ENCODE measurements at places on chromosomes 1 and 21. TPM values are rescaled to one million over a fixed set of nuclear protein-coding genes. Genes with fewer than 3 reads are reported as not detected.

PPM1J gene
- 0.41 TPM for polyA plus RNA-seq

ZNF695 gene
- polyA plus RNA-seq = 6.0 TPM

LCE3E gene
- polyA plus RNA-seq = not detected

TEDDM1 gene
- polyA plus RNA-seq = 0.04 TPM

RASSF5 gene
- polyA plus RNA-seq = 6.2 TPM

GJA9 gene
- polyA plus RNA-seq = 0.12 TPM

GJC2 gene
- polyA plus RNA-seq = 2.1 TPM

PGBD5 gene
- 4.7 TPM for polyA plus RNA-seq

CGN gene
- polyA plus RNA-seq = 34.6 TPM

- no peak for DNase-seq
These were observed 79.4 kb downstream of the SPATA46 start for GRCh38 chr1:162297208-162297607.

GRCh38 chr1:65407877-65408276 lies 12.6 kb upstream of the LEPR start:
- no peak for DNase-seq

- no peak for DNase-seq
These were observed 147.7 kb upstream of the L1TD1 start for GRCh38 chr1:62046927-62047326.

DNA sequence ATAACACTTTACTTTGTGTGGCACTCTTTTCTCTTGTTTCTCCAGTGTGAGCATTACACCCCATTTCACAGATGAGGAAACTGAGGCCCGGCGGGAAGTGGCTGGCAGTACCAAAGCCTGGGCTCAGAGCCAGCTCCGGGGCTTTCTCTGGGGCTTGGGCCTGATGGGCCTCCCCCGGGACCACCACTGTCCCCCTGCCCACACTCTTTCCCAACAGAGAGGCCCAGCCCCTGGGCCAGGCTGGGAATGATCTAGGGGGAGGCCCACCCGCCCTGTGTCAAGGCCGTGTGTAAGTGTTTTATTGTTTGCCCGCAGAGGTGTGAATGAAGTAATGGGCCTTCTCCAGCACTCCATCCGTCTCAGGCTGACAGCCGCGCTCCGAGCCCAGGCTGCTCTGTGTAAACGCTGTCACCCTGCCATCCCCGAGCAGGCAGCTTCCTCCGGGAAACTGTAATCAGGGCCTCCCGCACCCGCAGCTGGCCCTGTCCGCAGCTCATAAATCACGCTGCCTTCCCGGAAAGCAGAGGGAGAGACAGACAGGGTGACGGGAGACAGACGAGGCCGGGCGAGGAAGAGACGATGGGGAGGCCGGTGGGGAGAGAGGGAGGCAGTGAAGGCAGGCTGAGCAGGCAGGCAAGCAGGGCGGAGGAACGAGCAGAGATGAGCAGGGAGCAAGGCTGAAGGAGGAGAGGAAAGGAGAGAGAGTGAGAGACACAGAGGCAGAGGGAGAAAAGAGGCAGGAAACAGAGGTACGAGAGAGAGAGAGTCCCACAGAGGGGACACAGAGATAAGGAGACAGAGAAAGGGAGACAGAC lies 109.7 kb upstream of the ZBTB40 start:
- peak; percentile 87 for DNase-seq

DNA sequence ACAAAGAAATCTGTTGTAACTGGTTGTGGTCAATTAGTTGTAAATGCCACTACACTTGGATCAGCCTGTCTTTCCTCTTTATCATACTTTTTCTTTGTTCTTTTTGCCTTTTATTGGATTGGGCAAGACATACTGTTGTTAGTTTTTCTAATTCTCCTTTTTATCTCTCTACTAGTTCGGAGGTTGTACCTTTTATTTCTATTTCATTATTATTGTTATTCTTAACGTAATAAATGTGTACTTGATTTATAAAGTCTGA lies 59.2 kb downstream of the IVNS1ABP start:
- no peak for DNase-seq

- DNase-seq = no peak
These were observed 1503.0 kb downstream of the KCNT2 start for GRCh38 chr1:195105281-195105680.

DNA sequence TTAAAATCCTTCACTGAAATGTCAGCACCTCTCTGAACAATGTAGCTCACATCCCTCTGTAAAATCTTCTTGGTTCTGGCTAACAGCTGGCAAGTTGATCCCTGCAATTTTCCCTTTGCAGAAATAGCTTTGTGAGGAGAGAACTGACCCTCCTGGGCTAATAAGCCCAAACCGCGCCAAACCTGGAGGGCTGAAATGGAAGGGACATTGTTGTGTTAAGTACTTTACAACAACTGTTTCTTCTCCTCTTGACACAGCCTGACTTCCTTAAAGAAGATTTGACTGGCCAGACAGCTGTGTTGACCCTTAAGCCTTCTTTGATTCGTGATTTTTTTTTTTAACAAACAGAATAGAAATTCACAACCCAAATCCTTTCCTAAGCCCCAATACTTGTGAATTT lies 5.7 kb downstream of the LMX1A start:
- DNase-seq = no peak

- DNase-seq = no peak
These were observed 166.8 kb upstream of the IVNS1ABP start for GRCh38 chr1:185483664-185484450.

DNA sequence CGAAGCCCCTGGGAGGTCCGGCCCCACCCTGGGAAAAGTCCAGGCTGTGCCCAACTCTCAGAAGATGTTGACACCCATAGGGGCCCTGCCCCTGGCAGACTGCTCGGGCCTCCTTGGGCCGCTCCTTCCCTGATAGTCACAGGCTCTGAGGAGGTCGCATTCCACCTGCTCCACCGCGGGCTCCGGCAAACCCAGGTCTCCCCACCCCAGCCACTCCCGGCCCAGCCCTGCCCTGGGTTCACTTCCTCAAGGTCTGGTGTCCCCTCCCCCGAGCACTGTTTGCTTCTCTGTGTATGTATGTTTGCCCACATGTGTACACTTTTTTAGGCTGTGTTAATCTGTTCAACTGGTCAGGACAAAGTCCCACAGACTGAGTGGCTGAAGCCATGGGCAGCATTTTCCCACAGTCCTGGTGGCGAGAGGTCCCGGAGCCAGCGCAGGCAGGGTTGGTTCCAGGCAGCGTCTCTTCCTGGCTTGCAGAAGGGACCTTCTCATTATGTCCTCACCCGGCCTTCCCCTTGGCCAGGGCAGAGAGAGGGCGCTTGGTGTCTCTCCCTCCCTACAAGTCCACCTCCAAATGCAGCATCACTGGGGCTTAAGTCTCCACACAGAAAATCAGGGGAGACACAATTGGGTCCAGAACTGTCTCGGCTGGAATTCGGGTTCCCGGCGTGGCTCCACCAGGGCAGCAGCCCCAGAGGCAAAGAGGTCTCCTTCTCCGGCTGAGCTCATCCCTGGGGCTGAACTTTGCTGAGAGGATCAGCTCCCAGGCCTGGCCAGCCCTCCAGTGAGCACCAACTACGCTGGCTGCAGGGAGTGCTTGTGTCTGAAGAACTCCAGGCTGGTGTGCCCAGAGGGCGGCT lies 10.5 kb upstream of the PRXL2B start:
- no peak for DNase-seq

DNA sequence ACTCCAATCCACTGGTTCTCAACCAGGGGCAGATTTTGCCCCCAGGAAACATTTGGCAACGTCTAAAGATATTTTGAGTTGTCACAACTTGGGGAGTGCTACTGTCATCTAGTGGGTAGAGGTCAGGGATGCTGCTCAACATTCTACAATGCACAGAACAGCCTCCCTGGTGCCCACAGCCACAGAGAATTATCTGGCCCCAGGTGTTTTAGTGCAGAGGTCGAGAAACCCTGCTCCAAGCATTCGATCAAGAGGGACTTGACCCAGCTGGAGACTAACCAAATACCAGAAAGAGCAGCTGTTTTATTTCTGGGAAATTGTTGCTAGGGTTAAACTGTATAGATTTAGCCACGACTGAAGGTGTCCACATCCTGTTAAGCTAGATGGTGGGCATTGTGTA lies 19.2 kb downstream of the CD247 start:
- no peak for DNase-seq

DNA sequence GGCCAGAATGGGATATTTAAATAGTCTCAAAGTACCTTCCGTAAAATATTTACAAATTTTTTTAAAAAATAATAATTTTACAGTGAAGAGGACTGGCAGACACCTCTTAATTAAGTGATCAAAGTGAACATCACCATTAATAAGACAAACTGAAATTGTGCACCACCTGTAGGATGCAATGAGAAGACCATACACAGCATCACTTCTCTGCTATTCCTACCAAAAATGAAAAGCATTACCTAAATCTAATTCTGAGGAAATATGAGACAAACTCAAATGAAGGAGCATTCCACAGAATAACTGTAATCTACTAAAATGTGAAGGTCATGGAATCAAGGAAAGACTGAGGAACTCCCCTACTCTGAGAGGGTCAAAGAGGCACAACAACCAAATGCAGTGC lies 68.2 kb upstream of the PRDX6 start:
- DNase-seq = no peak

DNA sequence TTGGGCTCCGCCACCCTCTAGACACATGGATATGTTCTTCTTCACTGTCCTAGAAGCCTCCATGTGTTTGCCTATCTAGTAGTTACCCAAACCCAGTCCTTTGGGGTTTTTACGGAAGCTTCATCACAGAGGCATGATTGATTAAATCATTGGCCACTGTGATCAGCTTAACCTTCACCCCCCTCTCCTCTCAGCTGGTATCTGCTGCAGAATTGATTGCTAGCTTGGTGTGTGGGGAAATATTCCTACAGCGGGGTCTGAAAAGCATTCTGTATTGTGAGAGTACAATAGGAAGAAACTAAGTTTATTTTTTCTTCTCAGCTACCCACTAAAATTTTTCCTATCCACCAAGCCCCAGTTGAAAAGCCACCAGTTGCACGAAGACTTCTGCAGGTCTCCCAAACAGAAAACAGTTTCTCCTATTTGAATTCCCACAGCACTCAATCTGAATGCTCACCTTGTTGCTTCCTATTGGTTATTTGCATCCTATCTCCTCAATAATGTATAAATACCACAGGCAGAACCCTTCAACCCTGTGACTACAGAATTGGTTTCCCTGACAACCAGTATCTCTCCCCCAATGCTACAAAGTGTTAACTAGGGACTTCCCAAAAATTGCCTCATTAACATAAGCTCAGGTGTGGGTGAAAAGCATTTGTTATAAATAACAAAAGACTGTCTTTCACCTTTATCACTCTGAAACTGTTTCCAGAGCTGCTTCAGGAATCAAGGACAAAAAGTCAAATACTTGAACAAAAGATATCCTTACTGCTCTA lies 9.3 kb upstream of the VANGL1 start:
- no peak for DNase-seq

- no peak for DNase-seq
These were observed 218.1 kb upstream of the FAM78B start for GRCh38 chr1:166384948-166385347.

DNA sequence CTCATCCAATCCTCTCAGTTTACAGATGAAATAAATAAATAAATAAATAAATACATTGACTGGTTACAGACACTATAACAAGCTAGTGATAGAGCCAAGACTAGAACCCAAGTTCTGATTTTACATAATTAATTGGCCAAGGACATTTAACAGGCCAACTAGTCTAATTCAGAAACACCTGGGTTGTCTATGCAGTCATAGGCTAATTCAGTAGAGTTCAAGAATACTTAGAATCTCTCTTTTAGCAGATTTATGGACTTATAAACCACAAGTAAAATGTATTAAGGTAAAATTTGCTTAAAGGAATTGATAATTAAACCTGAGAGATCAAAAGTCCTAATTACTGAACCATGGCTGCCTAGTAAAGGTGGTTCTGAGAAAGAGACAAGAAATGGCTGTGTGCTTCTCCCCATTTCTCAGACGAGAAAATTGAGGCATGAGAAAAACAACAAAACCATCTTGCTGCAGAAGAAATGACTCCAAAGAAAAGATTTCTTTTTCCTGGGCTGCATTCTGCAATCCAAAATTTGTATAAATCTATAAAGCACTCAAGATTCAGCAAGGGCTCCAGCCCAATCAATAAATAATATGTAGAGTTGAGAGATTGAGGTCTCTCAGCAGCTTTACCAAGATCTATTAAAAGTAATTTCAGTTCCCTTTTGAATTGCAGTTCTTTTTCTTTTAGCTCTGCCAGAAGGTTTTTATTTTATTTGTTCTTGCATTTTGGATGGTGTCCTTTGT lies 98.3 kb downstream of the DUSP10 start:
- no peak for DNase-seq

GRCh38 chr1:6588893-6589520 lies 9.2 kb downstream of the ZBTB48 start:
- no peak for DNase-seq

DNA sequence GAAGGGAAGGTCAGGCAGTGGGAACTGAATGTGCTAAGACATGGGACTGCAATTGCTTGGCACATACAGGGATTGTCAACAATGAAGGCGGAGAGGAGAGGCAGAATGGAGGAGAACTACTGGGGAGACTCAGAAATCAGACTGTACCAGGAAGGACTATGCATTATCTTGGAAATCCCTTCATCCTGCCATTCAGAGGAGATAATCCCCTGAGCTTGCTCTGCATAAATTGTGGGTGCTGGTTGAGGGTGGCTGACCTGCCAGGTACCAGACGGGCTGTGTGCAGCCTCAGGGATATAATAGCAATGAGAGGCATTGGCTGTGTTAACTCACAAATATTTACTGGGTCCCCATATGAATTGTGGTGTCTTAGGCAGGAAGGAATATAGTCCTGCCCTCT lies 5.0 kb upstream of the TRABD2B start:
- DNase-seq = no peak

DNA sequence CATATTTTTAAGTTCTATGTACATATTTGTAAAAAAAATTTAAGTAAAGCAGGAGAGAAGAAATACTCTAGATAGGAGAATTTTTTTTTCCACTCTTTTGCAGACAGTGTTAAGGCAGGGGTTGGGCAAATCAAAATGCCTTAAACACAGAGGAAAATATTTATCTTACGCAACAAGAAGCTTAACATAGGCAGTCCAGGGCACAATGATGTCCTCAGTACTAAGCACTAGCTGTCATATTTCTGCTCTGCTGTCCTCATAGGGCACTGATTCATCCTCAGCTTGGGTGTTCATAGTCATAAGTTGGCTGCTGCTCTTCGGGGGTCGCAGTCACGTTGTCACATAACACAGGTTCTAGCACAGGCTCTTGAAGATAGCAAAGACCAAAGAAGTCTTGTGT lies 247.4 kb downstream of the PTBP2 start:
- no peak for DNase-seq

DNA sequence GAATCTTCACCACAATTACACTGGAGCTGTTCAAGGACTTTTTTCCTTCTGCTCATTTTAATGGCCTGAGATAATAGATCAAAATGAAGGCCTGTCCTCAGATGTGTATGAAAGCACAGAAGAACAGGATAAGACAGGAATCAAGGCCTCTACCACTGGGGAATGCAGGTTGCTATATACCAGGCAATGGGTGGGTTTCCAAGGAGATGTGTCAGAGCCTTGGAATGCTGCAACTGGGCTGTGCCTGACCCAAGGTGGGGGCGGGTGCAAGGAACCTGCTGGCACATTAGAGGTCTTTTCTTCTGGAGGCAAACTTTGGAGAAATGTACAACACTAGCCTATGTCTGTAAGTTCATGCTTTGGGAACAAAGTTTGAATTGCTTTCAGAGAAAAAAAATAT lies 21.7 kb upstream of the LAMC2 start:
- no peak for DNase-seq
